Tibial nerve (tissue), 4 donors: ENCODE measurements at places on chromosomes 2 and 18.

- H3K36me3 ChIP-seq: no peaks in the 10 kb centered on the region
- H3K27ac ChIP-seq: no peak overlapping the region
- no peaks in the 10 kb centered on the region for H3K4me1 ChIP-seq
- no peak overlapping the region for H3K4me3 ChIP-seq
- DNase-seq: no peak
Measured at GRCh38 chr2:177545981-177546585, 153.5 kb downstream of the AGPS start.

GRCh38 chr2:112092286-112093041 is 37.4 kb downstream of the TMEM87B start:
- peaks cover 60% of the 10 kb centered on the region for H3K36me3 ChIP-seq
- no peak for DNase-seq
- no peaks in the 10 kb centered on the region for H3K27me3 ChIP-seq
- no peak overlapping the region for H3K27ac ChIP-seq

DNA sequence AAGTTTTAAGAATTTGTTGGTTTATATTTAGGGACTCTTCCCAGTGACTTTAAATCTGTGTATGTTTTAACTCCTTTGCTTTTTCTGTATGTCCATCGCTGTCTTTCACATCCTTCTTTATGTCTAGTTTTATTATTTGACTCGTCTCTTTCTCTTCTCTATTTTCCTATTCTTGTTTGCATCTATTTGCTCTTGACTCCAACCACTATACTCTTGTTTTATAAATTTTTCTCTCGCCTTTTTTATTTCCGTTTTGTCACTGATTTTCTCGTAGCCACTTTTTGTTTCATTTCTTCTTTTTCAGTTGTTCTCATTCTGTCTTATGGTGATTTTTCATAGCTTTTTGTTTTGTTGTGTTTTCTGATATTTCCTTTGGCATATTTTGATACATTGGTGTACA is 170.5 kb upstream of the NETO1 start:
- DNase-seq: no peak
- no peaks in the 10 kb centered on the region for H3K36me3 ChIP-seq
- H3K4me1 ChIP-seq: no peaks in the 10 kb centered on the region
- no peak overlapping the region for H3K27ac ChIP-seq
- no peak overlapping the region for H3K4me3 ChIP-seq

DNA sequence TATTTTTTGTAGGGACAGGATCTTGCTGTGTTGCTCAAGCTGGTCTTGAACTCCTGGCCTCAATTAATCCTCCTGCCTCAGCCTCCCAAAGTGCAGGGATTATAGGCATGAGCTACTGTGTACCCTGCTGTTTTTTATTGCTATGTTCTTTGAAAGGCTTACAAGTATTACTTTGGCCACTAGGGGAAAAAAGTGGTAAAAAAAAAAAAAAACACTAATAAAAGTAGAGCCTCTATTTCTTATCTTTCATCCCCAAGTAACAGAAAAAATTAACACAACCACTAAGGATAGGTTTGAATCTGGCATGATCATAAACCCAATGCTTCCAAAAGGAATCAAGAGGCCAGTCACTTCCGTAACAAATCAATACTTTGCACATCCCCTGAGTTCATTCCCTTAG is 11.6 kb downstream of the NOL10 start:
- DNase-seq: no peak
- no peak overlapping the region for H3K27ac ChIP-seq
- H3K36me3 ChIP-seq: no peaks in the 10 kb centered on the region
- H3K4me3 ChIP-seq: no peak overlapping the region
- no peaks in the 10 kb centered on the region for H3K4me1 ChIP-seq

DNA sequence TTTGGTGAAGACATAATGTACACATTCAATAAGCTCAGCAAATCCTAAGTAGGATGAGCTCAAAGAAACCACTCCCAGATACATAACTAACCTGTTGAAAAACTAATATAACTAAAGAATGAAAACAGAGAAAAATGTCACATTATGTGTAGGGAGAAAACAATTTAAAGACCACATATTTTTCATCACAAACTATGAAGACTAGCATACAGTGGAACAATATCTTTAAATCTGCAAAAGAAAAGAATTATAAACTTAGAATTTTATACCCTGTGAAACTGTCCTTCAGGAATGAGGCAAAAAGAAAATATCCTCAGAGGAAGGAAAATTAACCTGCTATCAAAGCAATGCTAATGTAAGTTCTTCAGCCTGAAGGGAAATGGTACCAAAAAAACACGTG is 151.5 kb downstream of the PIEZO2 start:
- H3K27me3 ChIP-seq: no peaks in the 10 kb centered on the region
- H3K4me1 ChIP-seq: no peaks in the 10 kb centered on the region
- no peak overlapping the region for H3K4me3 ChIP-seq
- no peak overlapping the region for H3K27ac ChIP-seq
- DNase-seq: no peak
- H3K36me3 ChIP-seq: no peaks in the 10 kb centered on the region

- no peak overlapping the region for H3K4me3 ChIP-seq
- no peaks in the 10 kb centered on the region for H3K36me3 ChIP-seq
- H3K27ac ChIP-seq: no peak overlapping the region
- peaks cover 13% of the 10 kb centered on the region for H3K4me1 ChIP-seq
- DNase-seq: no peak
- no peaks in the 10 kb centered on the region for H3K27me3 ChIP-seq
Measured at GRCh38 chr2:207468488-207468887, 61.3 kb upstream of the CREB1 start.

- no peak for DNase-seq
- no peak overlapping the region for H3K27ac ChIP-seq
Measured at GRCh38 chr18:21100678-21101077, 10.9 kb downstream of the ROCK1 start.

DNA sequence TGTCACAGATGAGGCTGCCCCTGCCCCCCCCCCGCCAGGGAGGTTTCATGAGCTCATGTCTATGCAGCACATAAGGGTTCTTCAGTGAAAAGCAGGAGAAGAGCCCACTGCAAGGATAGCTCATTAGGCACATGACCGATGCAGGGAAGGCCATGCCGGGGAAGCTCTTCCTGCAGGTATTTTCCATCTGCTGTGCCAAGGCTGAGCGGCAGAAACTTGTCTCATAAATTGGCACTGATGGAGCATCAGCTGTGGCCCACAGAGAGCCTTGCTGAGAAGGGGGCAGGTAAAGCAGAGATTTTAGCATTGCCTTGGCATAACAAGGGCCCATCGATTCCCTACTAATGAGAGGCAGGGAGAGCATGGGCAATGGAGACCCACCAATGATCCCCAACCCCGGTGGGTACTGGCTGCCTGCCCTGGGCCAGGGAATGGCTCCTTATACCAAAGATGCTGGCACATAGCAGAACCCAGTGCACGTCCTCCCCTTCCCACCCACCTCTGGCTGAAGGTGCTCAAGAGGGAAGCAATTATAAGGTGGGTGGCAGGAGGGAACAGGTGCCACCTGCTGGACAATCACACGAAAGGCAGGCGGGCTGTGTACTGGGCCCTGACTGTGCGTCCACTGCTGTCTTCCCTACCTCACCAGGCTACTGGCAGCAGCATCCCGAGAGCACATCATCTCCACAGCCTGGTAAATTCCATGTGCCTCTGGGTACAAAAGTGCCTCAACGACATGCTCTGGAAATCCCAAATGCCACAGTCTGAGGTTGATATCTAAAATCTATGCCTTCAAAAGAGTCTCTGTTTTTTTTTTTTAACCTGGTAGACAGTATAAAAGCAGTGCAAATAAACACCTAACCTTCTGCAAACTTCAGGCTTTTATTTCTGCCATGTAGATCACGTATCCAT is 41.4 kb downstream of the STEAP3 start:
- peaks cover under 1% of the 10 kb centered on the region for H3K36me3 ChIP-seq
- H3K27me3 ChIP-seq: no peaks in the 10 kb centered on the region
- H3K27ac ChIP-seq: no peak overlapping the region
- no peaks in the 10 kb centered on the region for H3K4me1 ChIP-seq
- no peak overlapping the region for H3K4me3 ChIP-seq
- no peak for DNase-seq

DNA sequence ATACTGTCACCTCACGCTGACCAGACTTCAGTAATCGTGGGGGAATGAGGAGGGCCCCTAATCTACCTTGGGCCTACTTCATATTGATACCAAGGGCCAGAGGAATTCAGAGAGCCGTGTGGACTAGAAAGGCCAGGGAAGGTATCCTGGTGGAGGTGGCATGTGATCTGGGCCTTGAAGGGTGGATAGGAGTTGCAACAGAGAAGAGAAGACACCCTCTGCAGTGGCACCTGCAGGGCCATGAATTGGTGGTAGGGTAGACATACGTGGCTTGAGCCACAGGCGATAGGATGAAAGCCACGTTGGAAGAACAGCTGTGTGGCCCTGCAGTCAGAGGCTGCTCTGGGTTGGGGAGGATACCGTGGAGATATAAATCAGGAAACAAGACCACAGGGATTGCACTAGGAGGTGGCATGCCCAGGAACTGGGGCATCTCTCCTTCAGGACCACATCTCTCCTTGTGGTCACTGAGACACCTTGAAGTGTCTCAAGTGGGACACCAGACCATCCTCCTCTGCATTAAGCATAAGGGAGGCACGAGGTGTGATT is 141.4 kb downstream of the CYP26B1 start:
- H3K27ac ChIP-seq: no peak overlapping the region
- no peaks in the 10 kb centered on the region for H3K36me3 ChIP-seq
- H3K4me1 ChIP-seq: no peaks in the 10 kb centered on the region
- H3K4me3 ChIP-seq: no peak overlapping the region
- no peaks in the 10 kb centered on the region for H3K27me3 ChIP-seq

DNA sequence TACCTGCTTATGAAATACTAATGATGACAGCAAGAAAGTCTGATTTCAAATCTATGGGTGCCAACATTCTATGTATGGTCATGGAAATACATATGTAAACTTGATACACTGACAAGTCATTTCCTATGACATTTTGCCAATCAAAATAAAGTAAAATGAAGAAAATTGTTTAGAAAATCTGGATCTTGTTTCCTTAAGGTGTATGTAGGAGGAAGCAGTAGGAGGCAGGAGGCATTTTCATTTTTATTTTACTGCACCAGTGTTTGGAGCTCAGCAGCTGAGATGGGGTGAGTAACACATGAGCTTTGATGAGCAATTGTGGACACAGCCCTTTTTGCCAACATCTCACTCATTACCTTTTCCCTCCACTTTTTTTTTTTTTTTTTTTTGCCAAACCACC is 167.0 kb downstream of the AFF3 start:
- DNase-seq: no peak
- H3K27ac ChIP-seq: no peak overlapping the region
- no peaks in the 10 kb centered on the region for H3K4me1 ChIP-seq
- H3K36me3 ChIP-seq: no peaks in the 10 kb centered on the region
- no peak overlapping the region for H3K4me3 ChIP-seq
- no peaks in the 10 kb centered on the region for H3K27me3 ChIP-seq

DNA sequence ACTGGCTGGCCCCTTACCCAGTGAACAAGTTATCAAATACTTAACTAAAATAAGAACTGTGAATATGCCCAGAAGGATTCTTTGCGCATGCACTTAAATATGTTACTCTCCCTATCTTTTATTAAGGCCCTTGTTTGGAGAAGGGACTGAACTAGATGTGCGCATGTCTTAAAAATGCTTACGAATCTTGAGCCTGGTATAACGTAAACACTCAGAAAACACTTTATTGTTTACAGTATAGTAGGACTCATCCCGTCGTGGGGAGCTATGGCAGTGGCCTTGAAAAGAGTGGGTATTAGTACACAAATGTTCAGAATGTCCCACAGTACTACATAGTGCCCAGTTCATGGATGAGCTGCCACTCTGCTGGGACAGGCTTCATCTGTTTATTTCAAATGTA is 75.9 kb upstream of the MAP4K3 start:
- no peaks in the 10 kb centered on the region for H3K27me3 ChIP-seq
- no peak overlapping the region for H3K4me3 ChIP-seq
- DNase-seq: no peak
- H3K27ac ChIP-seq: peak overlapping the region; percentile 72
- H3K36me3 ChIP-seq: no peaks in the 10 kb centered on the region

GRCh38 chr2:20513946-20514345 is 67.1 kb downstream of the RHOB start:
- peaks cover 53% of the 10 kb centered on the region for H3K4me1 ChIP-seq
- no peak for DNase-seq
- no peaks in the 10 kb centered on the region for H3K27me3 ChIP-seq
- H3K27ac ChIP-seq: peak overlapping the region; percentile 97

DNA sequence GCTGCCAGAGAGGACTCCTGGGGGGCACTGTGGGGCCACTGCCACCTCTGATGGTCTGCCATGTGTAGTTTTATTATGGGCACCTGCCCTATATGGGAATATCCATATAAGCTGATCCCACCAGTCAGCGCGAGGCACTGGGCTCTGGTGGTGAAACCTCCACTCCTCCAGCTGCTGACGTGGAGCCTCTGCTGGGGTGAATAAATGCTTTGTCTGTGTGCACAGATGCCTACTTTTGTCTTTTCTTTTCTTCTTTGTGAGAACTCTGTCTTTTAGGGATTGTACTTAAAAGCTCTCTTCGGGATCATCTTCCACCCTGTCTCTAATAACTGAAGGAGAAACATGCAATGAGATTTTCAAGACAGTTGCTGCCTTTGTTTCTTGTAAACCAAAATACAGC is 68.9 kb upstream of the NCK2 start:
- no peak overlapping the region for H3K4me3 ChIP-seq
- no peak overlapping the region for H3K27ac ChIP-seq
- no peaks in the 10 kb centered on the region for H3K36me3 ChIP-seq
- peaks cover 12% of the 10 kb centered on the region for H3K4me1 ChIP-seq

DNA sequence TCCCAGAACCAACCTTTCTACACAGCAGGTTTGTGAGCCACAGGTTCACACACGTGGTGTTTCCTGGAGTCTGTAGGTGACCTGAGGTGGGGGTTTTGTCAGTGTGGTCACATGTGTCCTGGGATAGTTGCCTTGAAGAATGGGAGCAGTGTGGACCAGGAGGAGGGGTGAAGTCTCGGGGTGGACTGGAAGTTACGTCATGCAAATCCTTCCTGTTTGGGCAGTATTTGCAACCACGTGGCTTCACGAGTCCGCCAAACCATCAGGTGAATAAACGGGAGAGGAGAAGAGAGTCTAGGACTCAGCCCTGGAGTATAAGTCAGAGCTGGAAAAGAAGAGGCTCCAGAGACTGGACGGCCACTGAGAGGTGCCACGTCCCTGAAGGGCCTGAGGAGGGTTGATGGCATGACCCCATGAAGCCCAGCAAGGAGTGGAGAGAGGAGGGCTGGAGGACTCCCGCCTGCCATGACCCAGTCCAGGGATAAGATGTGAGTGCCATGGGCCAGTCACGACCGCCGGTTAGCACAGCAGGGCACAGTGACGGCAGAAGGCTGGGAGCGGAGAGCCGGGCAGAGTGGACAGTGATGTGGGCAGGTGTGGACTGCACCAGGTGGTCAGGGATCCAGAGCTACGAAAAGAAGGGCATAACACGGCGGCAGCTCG is 16.5 kb downstream of the LPIN1 start:
- DNase-seq: no peak
- peaks cover 3% of the 10 kb centered on the region for H3K4me1 ChIP-seq
- no peaks in the 10 kb centered on the region for H3K36me3 ChIP-seq
- no peaks in the 10 kb centered on the region for H3K27me3 ChIP-seq
- no peak overlapping the region for H3K27ac ChIP-seq
- no peak overlapping the region for H3K4me3 ChIP-seq

- no peak overlapping the region for H3K4me3 ChIP-seq
- H3K27me3 ChIP-seq: no peaks in the 10 kb centered on the region
- peak; percentile 68 for DNase-seq
- H3K4me1 ChIP-seq: no peaks in the 10 kb centered on the region
Measured at GRCh38 chr2:71545572-71546274, 92.4 kb downstream of the DYSF start.
